Metanephros (tissue), 2 donors: ENCODE measurements at places on chromosomes 1 and 21. TPM values are rescaled to one million over a fixed set of nuclear protein-coding genes. Genes with fewer than 3 reads are reported as not detected.

Gene HS2ST1
- 24.5 TPM for total RNA-seq

Gene SERPINC1
- not detected for total RNA-seq

Gene TMCO1
- total RNA-seq: 49.9 TPM

Gene CDC42SE1
- total RNA-seq: 48.6 TPM

Gene CLK2
- total RNA-seq: 63.5 TPM

Gene CFHR4
- total RNA-seq: not detected

Gene IGSF9
- 5.8 TPM for total RNA-seq

Gene RASSF5
- 10.7 TPM for total RNA-seq

Gene RNU1-1
- 7,909 TPM for total RNA-seq

Gene CR1L
- 2.5 TPM for total RNA-seq

Gene OR2AK2
- total RNA-seq: not detected

Gene TMPRSS2
- total RNA-seq: 54.8 TPM

Gene ERVH48-1
- 0.18 TPM for total RNA-seq

Gene LDLRAD1
- total RNA-seq: not detected

Gene OTUD3
- 9.5 TPM for total RNA-seq
